ENCODE measurements at places on chromosomes 7 and 10.

GRCh38 chr7:2540133-2540532 is 15.2 kb downstream of the BRAT1 start:
- no peak for DNase-seq

DNA sequence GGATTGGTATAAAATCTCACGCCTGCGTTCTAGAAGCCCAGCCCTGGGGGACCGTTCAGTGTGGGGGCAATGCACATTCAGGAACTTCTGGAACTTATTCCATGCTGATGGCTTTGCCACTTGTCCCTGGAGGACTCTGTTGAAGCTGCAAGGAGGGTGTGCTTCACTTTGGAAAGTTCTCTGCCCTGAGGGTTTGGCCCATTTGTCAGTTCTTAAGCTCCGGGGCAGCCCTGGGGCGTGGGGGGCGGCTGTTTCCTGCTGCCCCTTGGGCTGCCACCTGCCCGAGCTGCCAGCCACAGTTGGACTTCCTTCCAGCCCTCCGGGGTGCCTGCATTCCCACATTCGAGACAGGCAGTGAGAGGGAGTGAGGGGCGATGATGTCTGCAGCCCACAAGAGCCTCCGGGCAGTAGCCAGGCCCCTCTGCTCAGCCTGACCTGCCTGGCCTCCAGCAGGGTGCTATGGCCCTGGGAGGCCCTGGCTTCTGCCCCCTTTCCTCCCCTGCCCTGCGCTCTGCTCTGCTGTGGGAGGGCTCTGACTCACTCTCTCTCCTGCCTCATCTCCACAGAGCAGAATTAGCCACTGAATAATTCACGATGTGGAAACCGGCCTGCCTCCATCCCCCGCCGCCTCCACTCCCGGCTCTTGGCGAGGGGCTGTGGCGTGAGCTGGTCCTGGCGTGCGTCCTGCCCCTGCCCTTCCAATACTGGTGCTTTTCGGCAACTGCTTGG is 1.9 kb downstream of the TTYH3 start:
- DNase-seq, result peak; percentile 75

DNA sequence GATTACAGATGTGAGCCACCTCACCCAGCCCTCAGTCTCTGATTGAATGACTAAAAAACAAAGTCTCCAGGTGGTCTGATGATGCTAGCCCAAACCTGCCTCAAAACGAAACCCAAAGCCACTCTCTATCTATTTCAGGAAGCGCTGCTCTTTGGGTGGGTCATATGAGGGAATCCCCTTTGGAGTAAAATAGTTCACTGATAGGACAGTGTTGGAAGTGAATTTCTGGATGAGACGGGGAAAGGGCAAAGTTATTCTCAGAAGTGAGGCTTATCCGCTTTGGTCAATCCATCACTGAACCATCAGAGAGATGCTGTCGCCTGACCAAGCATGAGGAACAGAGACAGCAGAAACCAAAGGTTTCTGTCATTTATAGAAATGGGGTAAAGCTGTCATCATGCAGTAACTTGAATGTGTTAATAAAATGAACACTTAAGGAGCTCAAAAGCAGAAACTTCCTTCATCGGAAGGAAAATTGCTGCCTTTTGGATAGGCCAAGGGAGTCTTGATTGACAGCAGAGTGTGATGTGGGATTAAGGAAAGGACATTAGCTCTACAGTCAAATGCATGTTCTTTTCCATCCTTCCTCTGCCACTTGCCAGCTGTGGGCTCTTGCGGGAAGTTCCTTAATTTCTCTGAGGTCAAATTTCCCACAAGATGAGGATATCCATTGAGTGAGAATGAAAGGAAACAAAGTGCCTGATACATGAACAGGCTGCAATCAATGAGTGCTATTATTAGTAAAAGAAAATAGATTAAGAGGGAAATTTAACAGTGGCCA is 64.9 kb upstream of the C1QL3 start:
- no peak for DNase-seq

GRCh38 chr10:10587744-10588393 is 429.8 kb upstream of the CELF2 start:
- no peak for DNase-seq

DNA sequence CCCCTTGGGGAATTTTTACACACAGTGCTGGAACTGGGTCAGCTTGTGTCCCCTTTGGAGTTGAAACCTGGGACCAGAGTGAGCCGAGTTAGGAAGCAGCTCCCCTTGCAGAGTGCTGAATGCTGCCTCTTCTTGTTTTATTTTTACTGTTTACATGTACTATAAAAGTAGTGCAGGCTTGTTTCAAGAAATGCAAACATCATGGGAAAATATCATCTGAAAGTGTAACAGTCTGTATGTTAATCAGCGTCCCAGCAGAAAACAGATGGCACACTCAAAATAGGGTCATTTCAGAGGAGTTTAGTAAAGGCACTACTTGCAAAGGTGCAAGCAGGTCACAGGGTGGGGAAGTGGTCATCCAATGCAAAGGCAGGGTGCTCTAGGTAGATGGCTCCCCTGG is 30.1 kb downstream of the CXCL12 start:
- no peak for DNase-seq

DNA sequence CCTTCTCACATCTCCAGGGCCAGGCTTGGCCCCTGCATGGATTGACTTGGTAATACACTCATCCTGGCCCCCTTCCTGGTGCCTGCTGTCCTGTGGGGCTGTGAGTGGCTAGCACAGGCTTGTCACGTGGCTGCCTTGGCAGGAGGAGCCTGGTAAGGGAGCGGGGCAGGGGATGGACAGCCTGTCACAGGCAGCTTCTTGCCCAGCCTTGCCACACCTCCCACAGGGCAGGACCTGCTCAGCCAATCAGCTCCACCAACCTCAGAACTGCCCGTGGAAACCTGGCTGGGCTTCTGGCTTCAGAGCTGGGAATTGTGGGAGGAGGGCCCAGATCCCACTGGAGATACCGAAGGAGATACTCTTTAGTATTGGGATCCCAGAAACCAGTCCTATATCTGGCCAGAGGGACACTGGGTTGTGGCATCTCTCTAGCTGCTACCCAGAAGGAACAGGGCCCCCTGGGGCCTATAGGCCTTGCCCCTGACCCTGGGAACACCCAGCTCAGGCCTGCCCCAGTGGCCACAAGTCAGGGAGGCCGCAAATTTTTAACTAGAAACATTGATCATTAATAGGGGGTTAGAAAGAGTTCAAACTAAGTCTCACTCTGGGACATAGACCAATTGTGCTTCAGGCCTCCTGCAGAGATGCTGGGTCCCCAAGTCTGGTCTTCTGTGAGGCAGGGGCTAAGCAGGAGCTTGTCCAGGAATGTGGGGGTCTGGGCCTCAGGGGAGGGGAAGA is at the start of gene HOGA1:
TSS of gene HOGA1 (plus strand) at position 330 of the 738 bp plus-strand sequence. CDS start at position 645, 315 bp downstream.
- DNase-seq, result peak; percentile 65

DNA sequence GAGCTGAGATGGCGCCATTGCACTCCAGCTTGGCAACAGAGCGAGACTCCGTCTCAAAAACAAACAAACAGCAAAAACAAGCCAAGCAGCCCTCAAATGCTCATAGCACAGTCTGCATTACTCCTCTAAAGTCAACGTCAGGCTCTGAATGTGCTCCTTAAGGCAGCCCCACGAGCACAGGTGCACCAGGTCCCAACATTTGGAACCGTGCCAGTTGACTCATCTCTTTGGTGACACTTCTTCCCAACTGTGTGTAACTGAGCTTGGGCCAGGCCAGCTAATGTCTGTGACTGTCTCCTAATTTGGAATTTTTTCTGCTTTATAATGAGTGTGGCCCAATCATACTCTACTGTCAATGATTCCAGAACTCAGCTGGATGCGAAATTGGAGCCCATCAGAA is 66.3 kb upstream of the EFCAB10 start:
- no peak for DNase-seq

DNA sequence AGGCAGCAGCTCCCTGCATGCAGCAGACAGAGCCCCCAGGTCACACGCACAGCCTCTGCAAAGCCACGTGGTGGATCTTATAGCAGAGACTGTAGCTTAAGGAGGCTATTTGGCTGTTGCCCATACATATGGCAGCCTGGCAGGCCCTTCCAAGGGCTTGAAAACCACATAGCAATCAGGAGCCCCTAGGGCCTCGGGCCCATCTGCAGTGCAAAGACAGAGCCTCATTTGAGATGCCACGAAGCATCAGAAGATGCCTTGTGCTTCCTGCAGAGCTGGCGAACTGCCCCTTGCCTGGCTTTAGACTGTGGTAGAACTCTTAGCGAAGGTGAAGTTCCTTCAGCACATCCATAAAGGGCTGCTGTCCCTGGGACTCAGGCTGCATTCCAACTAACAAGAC is 309.9 kb downstream of the GRID1 start:
- no peak for DNase-seq

GRCh38 chr7:90626013-90626412 is 29.9 kb downstream of the CDK14 start:
- no peak for DNase-seq

DNA sequence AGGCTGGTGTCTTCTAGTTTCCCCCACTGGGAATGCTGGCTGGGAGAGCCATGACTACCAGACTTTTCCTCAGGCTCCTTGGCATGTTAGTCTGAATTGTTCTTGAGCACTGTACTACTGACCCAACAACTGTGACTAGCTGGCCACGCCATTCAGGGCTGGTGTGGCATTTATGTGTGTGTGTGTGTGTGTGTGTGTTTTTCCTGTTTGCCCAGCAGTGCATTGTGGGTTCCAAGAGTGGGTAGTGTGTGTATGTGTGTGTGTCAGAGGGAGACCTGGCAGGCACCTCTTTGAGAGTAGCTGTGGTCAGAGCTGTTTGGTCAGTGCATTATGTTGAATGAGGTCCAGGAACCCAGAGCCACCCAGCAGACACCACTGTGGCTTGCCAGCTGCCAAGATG is 9.2 kb downstream of the PCBD1 start:
- DNase-seq, result no peak

GRCh38 chr10:24086296-24087086 is 122.4 kb upstream of the KIAA1217 start:
- DNase-seq, result no peak

DNA sequence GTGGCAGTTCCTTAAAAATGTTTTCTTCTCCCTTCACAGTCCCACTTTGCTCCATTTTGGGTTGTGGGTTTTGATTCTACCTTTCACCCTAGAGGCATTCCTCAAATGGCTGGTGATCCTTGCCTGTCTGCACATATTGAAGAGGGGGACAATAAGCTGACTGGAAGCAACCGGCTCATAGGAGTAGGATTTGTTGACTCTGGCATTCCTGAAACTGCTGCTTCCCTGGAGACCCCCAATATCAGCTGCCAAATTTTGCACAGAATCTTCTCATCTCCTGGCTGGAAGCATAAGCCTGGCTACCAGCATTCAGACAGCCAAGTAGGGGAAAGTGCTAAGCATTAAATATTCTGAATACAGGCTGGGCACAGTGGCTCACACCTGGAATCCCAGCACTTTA is 53.7 kb downstream of the KIF5B start:
- DNase-seq, result no peak

GRCh38 chr10:36349445-36350078 is 707.5 kb upstream of the FZD8 start:
- DNase-seq, result peak; percentile 20

- DNase-seq, result no peak
Measured at GRCh38 chr10:23095966-23096801, 805 bp downstream of the MSRB2 start.

DNA sequence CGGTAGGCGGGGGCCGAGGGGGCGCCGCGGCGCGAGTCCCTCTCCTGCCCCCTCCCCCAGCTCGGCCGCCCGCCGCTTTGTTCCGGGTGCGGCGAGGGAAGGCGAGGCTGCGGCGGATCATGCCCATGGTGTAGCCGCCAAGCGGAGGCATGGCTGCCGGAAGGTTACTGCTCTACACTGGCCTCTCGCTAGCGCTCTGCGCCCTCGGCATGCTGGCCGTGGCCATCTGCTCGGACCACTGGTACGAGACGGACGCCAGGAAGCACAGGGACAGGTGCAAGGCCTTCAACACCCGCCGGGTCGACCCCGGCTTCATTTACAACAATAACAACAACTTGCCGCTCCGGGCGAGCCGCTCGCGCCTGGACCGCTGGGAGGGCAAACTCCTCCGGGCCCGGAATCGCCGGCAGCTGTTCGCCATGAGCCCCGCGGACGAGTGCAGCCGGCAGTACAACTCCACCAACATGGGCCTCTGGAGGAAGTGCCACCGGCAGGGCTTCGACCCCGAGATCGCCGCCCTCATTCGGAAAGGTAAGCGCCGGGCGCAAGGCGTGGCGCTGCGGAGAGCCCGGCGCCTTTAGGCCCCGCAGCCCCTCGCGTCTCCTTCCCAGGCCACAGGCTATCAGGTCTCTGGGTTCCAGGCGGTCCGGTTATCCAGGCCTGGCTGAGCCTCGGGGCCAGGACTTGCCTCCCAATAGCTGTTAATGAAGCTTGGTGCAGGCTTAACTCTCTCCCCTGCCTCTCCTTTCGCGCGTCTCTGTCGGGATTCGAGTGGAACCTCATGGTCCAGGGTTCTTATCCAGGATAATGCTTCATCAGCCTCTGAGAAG is 513 bp downstream of the TMEM178B start:
- DNase-seq, result no peak

- DNase-seq, result no peak
Measured at GRCh38 chr7:149880638-149881311, 7.0 kb downstream of the ATP6V0E2 start.

DNA sequence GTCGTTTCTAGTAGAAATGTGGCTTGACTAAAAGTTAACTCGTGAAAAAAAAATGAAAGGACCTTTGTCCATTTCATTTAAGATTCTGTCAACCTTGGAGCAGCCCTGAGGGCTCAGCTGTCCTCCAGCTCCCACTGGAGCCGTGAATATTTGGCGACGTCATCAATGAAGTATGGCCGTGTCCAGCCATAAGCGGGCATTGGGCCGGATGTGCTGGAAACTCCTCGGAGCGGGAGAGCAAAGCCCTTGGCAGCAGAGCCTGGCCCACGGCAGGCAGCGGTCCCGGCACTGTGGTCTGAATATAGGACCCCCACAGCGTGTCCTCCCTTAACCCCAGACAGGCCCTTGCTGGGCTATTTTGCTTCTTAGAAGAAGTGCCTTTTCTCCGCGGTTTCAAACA is 50.0 kb downstream of the JAKMIP3 start:
- no peak for DNase-seq

DNA sequence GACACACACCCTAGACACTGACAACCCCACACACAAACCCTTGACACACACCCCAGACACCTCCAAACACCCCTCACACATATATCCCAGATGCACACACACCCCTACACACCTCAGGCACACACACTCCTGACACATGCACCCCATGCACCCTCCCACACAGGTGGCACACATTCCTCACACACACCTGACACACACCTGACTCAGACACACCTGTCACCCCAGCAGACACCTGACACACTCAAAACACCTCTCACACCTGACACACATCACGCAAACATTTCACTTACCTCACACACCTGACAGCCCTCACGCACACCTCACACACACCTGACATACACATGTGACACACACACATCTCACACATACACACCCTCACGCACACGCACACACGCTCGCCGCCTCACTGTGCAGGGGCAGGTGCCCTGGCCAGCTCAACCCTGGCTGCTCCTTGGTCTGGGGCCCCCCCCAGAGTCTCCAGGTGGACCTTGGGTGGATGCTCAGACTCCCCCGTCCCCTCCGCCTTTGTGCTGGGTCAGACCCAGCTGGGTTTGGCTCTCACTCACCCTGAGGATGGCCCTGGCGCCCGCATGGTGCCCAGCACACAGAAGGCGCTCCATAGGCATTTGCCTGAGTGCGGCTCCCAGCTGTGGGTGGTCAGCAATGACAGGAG is 3.1 kb upstream of the CALY start:
- no peak for DNase-seq

All from fibroblast of the conjunctiva (primary cell).